ENCODE measurements at places on chromosomes 13 and 19.

DNA sequence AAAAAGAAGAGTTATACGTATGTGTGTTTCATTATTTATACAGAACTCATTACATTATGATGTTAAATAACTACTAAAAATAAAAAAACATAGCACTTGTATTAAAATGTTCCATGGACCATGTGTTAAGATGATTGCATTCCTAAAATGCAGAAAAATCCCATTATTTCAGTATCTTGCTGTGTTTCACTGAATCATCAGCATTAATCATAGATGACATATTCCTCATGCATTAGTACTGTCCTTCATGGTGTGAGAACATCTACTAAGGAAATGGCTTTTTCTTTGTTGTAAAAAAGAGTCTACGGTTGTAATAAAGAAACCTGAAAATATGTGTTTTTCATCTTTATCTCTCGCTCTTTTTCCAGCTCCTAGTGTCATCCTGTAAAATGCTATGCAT, 416.5 kb downstream of the FGF14 start:
- DNase-seq, result no peak

DNA sequence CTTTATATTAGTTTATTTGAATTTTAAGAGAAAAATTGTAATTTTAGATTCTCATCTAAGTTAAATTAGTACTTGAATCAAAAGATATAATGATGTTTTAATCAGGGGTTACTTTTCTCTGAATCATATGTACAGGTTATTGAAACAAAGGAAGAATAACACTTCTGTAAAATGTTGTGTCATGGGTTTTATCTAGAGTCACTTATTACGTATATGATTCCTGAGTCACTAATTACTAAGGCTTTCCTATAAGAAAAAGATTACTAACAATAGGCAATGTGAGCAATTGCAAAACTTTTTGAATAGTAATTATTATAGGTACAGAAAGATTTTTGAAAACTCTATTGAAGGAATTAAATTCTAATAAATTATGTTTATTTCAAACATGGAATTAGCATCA, 99.2 kb upstream of the KLF5 start:
- no peak for DNase-seq

- DNase-seq, result no peak
These were observed 19.0 kb upstream of the PLPP2 start for GRCh38 chr19:310141-310651.

DNA sequence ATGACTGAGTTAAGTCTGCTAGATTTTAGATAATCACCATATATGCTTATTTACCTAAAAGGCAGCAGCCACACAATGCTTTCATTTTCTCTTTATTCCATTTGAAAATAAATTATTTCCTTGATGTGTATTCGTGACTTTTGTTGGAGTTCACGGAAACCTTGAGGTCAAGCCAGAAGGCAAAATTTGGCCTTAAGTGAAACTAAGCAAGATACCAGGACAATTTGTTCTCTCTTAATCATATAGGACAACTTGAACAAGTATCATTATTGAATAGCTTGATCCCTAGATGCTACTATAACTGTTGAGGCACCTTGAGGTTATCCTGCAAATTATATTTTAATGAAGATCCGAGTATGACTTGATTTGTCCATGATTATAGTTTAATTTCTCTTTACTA, 429.2 kb upstream of the DACH1 start:
- DNase-seq, result no peak

- DNase-seq, result no peak
These were observed 44.7 kb downstream of the PLPP2 start for GRCh38 chr19:246551-246950.

DNA sequence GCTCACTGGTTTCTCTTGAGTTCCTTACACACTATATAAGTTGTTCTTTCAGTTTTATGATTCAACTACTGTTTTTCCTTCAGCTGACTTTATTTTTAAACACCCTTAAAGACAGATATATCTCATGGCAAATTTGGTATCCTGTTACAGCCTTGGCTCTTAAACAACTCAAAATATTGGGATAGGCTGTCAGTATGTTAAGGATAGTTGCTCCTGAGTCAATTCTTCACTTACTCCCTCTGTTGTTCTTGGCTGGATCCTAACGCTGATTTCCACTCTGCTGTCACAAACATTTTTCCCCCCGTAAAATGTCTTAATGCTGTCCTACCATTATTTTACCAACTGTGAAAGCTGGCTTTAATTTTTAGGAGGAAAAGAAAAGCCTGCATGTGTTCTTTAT, 1.2 kb downstream of the KCNRG start:
- DNase-seq, result no peak

- no peak for DNase-seq
These were observed 274.7 kb downstream of the DNAJC15 start for GRCh38 chr13:43297967-43298678.

- no peak for DNase-seq
These were observed 350.1 kb downstream of the PCDH9 start for GRCh38 chr13:66879988-66880387.

- no peak for DNase-seq
These were observed 12.4 kb upstream of the GRWD1 start for GRCh38 chr19:48433337-48433736.

DNA sequence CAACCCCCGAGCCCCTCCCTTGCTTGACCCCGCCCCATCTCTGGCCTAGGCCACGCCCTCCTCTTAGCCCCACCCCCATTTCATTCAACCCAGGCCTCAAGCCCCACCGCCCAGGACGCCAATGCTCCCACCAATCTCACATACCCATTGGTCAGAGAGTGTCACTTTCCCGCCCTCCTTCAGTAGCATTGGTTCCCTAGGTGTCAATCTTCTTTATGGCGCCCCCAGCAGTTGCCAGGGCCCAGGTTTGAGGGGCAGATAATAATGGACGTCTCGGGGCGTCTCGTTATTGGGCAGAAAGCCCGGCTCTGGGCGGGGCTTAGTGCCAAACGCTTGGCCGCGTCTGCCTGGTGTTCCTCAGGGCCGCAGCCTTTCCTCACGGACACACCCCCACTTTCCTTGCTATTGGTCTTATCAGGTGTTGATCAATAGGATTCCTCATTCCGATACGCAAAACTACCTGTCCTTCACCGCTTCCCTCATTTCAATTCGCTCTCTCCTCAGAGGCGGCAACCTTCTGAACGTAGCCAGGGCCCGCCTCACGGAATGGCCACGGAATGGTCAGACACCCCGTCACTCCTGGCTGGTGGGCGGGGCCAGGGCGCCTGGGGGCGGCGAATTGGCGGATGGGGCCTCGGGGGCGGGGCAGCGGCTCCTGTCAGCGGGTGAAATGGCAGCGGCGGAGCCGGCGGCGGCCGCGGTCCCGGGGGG, at the start of gene EVI5L:
TSS of gene EVI5L (plus strand) at position 658 of the 711 bp plus-strand sequence. CDS start 16,325 bp downstream, outside the sequence.
- DNase-seq, result peak; percentile 100

GRCh38 chr19:661427-662196, 1.4 kb downstream of the RNF126 start:
- DNase-seq, result no peak

DNA sequence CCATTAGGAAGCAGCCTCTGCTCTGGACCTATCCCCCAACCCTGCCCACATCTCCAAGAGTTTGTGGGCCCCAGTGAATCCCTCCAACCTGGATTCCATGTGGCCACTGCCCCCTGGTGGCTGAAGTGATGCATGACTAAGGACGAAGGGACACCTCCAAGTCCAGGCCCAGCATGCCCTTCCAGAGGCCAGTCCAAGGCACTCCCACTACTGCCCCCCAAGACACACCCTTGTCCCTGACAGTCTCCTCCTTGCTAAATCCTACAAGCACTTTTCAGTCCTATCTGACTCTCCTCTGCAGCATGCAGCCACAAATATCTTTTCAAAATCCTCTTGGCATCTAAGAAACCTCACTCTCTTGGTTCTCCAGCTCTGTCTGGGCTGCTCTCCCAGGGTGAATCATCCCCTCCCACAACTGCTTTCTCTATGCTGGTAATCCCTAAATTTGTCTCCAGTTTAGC, 33.0 kb downstream of the DEDD2 start:
- DNase-seq, result peak; percentile 62

- no peak for DNase-seq
These were observed 4.7 kb upstream of the RGL3 start for GRCh38 chr19:11423791-11424181.

DNA sequence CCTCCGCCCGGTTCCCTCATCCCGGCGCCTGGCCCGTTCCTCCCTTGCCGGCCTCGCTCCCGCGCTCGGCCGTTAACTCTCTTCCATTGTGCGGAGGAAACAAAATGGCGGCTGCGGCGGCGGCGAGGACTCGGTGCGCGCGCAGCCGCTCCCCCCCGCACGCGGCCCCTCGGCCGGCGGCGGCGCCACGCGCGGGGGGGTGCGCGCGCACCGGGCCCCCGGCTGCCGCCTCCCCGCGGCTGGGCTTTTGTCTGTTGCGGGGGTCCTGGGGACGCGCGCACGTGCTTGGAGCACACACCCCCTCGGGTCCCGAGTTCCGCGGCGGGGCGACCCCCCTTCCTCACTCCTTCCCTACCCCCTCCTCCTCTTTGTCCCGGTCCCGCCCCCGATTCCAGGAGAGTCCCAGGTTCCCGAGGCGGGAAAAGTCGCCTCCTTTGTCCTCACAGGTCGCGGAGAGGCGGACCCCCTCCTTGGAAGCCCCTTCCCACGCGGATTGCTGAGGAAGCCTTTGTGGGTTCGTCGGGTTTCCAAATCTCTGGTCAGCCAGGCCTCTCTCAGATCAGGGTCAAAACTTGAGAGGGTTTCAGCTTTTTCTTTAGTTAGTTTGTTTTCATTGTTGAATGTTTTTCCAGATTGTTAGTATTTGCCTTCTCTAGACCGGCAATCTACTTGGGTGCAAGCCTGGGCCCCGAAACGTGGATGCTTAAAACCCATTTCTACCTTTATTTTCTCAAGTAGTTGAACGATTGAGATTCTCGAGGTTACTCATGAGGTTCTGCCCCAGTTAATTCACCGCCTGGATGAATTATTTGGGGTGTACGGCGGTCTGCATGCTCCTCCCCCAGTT, 687 bp downstream of the ILF3 start:
- no peak for DNase-seq

DNA sequence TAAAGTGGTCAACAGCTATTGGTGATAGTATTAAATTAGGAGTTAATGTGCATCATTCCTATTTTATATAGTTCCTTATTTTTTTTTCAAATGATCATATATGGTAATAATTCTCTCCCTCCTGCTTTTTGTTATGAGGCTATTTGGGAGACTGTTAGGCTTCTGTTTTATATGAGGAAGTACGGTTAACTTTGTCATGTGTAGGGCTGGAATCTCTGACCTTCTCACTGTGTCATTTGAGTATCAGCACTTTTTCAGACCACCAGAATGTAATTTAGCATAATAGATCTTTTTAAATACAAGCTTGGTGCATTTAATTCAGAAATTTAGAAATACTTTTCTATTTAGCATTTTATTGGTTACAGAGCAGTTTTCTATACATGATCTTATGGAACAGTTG, 7.7 kb downstream of the DGKH start:
- DNase-seq, result no peak

GRCh38 chr13:102399791-102400674, 1.8 kb downstream of the FGF14 start:
- DNase-seq, result no peak

- DNase-seq, result no peak
These were observed 33.3 kb downstream of the MCF2L start for GRCh38 chr13:113002206-113002912.

GRCh38 chr19:14089412-14089661, 1.2 kb downstream of the SAMD1 start:
- DNase-seq, result no peak

- DNase-seq, result no peak
These were observed 8.5 kb downstream of the ARID3A start for GRCh38 chr19:934197-934840.

DNA sequence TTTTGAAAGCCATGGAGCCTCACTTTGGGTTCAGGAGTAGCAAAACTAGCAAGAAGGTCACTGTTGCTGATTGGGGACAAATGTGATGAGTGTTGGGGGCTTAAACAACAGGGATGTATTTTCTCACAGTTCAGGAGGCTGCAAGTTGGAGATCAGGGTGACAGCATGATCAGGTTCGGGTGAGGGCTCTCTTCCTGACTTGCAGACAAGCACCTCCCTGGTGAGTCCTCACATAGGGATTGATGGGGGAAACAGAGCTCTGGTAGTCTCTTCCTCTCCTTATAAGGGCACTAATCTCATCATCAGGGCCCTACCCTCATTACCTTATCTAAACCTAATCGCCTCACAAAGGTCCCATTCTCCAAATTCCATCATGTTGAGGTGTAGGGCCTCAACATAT, 179.2 kb downstream of the TSHZ3 start:
- no peak for DNase-seq

DNA sequence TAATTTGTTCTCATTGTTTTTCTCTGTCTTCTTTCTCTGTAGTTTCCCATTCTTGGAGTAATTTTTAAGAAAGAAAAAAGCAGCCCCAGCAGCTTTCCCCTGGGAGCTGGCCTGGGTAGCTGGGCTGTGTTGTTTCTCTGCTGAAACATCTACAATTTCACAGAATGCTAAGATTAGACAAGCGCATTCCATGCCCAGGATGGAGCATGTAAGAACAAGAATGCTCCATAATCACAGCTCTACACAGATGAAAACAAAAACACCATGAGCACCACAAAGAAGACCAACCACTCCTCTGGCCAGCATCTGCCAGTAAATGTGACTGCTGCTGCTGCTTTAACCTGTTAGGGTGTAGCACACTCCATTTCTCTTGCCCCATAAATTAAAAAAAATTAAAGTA, 239.2 kb upstream of the SLITRK1 start:
- DNase-seq, result no peak

DNA sequence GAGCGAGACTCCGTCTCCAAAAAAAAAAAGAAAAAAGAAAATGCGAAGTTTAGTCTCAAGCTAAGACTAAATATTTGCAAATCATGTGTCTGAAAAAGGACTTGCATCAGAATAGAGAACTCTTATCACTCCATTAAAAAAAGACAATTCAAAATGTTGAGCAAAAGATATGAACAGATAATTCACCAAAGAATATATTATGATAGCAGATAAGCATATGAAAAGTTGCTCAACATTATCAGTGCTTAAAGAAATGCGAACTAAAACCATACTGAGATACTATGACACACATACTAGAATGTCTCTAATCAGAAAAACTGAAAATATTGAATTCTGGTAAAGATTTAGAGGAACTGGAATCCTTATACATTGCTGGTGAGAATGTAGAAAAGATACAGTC, 38.7 kb upstream of the SACS start:
- no peak for DNase-seq

DNA sequence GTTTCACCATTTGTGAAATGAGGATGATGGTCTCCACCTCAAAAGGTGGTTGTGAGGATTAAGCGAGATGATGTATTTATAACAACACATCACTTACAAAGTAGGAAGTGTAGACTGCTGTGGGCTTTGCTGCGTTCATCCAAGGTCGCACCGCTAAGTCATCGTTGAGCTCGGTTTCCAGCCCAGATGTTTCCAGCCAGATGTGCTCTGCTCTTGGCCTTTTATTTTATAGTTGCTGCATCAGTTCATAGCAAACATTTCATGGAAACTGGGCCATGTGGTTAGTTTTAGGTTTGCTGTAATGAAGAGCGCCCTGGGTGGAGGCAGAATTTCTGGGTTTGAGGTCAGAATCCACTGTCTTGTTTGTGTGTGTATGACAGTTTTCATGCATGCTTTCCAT, 76.5 kb upstream of the RNF113B start:
- DNase-seq, result no peak
